Activated CD4-positive, alpha-beta T cell treated with anti-CD3 and anti-CD28 coated beads, Interleukin-10, Interleukin-2, amounts not matched to agents 100 ng/mL and 50 ng/mL, durations not matched to agents 16 hours and 8 hours (primary cell): ENCODE measurements at places on chromosomes 1 and 21.
A peak's percentile ranks its signal among the peaks of the same experiment; 100 is the strongest.

GRCh38 chr21:35697321-35697808 is 363.0 kb downstream of the SETD4 start:
- no peak for DNase-seq

DNA sequence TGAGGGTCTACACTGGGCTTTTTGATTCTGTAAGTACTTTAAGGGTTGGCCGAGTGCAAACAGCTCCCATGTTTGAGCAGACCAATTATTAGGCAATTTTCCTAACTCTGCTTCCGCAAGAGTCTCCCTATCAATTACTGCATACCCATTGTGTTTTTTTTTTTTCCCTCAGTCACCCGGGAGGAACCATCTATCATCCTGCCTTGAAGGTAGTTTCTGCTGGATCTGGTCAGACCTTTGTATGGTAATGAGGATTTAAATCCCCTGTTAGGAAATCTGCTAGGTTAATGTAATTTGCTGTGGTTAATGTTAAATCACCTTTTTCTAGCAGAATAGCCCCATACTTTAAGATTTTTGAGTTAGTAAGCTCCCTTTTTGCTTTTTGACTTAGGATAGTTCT is 40.8 kb upstream of the WARS2 start:
- DNase-seq = no peak

DNA sequence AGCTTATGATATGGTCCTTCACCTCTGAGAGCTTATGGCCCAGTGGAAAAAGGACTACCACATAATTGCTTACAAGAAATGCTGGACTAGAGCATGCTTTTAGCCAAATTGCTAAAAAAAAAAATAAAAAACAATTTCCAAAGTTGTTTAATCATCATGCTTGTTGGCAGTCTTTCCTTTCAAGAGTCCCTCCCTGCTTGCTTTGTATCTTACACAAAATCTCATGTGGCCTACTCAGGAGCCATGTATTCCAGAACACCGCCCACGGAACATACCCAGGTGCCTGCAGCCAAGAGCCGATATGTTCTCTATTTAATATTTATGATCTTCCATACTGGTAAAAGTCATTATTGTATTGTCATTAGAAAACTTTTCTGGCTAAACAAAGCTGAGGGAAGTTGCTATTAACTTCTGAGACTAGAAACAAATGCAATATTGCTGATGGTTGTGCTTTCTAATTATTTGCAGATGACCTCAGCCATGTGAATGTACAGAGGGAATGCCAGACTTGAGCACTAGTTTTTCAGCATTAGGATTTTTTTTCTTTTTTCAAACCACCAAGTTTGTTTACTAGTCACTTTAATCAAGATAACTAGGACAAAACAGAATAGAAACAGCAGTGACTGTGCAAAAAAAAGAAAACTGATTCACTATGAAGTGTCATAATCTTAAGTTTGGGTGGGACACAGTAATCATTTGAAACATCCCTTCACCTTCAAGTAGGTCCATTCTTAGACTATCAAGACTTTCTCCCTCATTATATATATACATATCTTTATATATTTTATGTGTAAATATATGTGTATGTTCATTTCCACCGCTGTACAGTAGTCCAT is 129.3 kb upstream of the GORAB start:
- DNase-seq = no peak

- DNase-seq = no peak
Observed at GRCh38 chr1:156177919-156178654, 15.8 kb upstream of the SLC25A44 start.

DNA sequence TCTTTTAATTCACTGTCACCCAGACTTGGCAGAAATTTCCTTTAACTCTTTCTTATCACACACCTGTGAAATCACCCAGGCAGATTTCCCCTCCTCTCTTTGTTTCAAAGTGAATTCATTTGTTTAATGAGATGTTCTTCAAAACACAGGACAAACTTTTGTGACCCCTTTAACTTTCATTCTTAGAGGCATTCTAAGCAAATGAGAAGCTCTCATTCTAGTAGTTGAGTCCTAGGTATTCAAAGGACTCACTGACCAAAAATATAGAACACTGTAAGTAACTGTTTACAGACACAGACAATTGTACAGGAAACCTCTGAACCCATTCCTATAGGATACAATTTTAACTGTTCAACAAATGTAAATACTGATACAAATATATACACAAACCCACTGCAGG is 16.9 kb downstream of the LRRC8C start:
- DNase-seq = no peak

DNA sequence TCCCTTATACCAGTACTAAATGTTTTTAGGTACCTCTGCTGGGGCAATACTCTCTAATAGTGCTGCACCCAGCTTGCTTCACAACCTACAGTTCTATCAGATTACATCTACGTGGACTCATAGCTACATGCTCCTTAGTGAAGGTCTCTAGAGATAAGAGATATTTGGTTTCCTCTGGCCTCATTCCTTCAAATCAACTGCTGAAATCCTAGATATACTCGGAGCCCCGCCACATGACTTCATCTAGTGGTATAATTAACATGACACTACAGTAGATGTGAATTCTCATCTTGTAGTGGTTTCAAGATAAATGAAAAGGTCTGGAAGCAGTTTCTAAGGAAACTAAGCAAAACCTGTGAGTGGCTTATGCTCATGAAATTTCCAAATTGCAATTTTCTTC is 115.4 kb downstream of the SMYD2 start:
- no peak for DNase-seq

DNA sequence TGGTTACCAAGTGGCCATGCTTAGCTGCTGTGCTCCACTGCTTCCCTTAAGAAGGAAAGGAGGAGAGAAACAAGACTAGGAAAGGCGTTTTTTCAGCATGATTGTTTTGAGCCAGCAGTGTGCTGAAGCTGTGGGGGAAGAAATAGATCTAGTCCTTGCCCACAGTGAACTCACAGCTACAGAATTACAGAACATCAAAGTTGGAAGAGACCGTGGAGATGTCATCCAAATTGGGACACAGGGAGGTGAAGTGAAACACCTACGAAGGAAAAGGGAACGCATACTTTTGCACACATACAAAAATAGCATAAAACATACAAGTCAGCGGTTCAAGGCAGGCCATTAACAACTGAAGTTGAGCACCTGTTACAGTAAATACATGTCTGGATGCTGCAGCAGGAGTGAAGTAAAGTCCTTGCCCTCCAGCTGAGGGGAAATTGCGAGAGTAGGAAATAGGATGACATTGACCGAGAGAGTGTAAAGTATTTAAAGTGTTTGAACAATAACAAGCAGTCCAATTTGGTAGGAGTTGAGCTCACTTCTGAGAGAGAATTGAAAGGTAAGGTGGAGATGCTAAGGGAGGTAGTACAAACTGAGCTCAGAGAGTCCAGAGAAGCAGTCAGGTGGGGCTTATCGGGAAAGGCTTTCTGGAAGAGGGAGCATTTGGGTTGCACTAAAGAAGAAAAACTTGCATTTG is 55.1 kb downstream of the KIRREL1 start:
- no peak for DNase-seq

DNA sequence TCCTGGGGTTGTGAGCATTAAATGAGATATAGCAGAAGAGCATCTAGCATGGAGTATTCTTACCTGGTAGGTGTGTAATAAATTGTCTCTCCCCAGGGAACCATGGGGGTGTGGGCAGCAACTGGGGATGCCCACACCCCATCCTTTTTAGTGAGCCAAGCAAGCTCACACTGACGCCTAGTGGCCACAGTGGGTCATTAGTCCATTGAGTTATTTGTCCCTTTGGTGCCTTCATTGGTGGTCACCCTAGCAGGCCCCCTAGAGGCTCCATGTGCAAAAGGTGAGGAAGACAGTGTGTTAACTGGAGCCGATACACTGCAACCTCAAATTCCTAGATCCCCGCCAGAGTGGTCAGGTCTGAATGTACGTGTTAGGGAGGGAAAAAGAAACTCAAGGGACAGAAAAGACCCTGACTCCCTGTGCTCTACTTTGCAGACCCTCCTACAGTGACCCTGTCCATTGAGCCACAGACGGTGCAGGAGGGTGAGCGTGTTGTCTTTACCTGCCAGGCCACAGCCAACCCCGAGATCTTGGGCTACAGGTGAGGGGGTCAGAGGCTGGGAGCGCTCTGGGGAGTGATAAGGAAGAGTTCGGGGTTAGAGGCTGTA is 93.3 kb upstream of the CD1D start:
- DNase-seq = peak; percentile 45

DNA sequence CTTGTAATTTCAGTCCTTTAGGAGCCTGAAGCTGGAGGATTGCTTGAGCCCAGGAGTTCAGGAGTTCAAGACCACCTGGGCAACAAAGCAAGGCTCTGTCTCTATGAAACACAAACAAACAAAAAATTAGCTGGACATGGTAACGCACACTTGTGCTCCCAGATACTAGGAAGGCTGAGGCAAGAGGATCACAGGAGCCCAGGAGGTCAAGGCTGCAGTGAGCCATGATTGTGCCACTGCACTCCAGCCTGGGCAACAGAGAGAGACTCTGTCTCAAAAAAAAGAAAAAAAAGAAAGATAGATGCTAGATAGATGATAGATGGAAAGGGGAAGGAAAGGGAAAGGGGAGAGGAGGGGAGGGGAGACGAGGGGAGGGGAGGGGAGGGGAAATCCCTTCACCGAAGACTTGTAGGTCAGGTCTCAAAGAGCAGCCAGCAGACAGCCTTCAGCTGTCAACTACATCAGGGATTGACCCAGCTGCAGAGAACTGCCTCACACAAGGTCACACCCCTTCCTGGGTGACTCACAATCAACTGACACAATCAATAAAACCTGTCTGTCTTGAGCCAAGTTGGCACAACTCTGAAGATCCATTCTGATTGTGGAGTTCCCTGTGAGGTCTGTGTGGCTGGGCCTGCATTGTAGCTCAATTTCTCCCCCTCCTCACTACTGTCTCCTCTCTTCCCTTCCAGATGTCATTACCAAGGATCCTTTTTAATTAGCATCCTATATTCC is 200.6 kb downstream of the RGS7 start:
- DNase-seq = peak; percentile 15

DNA sequence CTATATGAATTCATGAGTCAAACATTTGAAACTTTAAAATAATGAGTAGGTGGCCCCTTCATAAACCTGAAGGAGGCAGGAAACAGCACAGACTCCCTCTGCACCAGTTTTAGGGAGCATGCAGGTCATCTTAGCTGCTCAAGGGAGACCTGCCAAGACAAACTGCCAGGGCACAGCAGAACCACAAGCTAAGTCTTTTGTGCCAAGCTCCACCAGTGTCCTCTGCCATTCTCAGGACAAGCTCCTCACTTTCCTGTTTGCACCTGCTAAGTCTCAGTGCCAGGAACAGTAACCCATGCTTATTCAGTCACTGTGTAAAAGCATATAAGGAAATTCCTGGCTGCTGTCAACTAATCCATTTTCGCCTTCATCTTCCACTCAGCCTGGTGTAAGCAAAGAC is 368.9 kb downstream of the SEC16B start:
- no peak for DNase-seq

- no peak for DNase-seq
Observed at GRCh38 chr1:85397490-85398032, 67.4 kb downstream of the DDAH1 start.

DNA sequence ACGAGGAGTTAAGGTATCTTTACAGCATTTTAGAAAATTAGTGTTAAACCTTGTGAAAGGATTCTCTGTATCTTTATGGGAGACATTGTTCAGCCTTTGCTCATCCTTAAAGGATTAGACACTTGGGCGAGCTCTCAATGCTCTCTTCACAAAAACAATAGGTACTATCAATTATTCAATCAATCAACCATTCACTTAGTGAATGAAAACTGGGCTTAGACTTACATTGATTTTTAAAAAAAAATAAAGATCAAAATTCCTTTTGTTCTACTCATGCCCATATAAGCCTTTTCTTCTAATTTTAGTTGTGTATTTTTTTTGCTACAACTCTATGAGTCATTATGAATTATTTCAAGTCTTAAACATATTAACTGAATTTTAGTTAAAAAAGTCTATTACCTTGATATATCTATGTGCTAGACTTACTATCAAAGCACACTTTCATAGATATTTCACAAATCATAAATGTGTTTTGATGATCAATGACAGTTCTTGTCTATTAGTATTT is 181.2 kb downstream of the DPYD start:
- no peak for DNase-seq

DNA sequence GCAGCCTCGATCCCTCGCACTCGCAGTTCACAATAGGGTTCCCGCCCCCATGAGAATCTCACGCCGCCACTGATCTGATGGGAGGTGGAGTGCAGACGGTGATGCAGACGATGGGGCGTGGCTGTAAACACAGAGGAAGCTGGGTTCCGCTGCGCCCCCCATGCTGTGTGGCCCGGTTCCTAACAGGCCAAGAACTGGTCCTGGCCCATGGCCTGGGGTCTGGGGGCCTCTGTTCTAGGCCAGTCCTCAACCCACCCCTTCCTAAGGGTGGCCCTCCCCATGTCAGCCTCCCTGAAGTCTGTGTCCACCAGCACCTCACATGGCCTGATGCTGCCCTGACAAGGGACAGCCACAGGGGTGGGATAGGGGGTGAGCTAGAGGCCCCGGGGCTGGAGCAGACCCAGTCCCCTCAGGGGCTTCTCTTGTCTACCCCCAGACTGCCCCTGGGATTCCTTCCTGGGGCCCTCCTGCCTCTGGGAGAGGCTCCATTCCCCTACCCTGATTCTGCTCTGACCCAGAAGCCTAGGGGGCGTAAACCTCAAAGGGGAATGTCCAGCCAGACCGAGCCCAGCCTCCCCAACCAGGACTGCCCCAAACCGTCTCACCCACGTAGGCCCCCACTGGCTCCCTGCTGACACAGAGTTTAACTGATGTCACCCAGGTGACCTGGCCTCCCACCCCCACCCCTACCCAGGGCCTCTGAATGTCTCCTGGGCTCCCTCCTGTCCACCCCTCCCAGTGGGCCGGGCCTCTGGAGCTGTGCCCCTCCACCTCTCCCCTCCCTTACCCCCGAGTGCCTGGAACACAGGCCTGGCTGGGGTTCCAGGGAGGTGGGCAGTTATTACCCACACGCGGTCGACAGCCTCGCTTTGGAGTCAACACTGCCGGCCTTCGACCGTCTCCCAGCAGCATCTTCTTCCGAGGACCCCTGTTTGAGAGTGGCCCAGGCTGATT is 14.8 kb upstream of the ARHGEF16 start:
- no peak for DNase-seq

DNA sequence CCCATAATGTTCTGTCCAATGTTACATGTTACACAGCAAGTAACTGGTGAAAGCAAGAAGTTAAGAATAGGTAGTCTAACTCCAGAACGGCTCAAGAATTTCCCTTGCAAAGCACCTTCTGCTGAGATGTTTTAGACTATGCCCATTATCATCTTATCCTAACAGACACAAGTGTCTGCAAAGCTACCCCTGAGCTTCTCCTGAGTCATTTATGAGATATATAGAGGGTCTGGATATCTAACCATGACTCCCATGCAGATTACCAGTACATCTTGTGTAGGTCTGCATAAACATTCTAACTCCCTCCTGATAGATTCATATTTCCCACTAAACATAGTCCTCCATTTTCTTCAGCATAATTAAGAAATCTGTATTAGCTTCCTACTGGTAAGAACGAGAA is 171.7 kb downstream of the COQ8A start:
- DNase-seq = no peak
